ENCODE measurements at places on chromosomes 4 and X.

- DNase-seq, result no peak
These were observed 267.2 kb upstream of the SLC7A11 start for GRCh38 chr4:138509346-138509745.

DNA sequence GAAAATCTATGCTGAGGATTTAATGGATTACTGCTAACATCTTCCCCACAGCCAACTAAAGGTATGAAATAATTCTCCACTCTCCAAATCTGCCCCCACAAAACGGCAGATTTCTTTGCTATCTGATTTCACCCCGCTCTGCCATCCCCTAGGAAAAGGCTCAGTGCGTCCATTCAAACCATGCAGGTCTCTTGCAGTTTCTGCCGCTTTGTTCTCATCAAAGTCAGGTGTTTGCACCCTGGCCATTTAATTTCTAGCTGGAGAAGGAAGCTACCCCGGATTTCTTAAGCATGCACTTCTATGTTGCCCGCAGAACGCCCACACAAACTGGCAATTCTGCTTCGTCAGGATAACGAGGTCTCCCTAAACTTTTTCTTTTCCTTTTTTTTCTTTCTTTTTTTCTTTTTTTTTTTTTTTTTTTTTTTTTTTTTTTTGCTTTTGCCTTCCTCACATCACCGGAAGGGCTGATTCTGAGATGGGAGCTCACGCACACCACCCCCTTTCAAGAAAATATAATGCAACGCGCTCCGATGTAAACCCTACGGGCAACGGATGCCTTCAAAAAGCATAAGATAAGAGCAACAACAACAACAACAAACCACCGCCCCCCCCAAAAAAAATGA is 3.3 kb downstream of the NLGN4X start:
- no peak for DNase-seq

- no peak for DNase-seq
These were observed 2.0 kb upstream of the FBXW7 start for GRCh38 chr4:152537881-152538280.

GRCh38 chr4:168398589-168398988 is 80.0 kb upstream of the DDX60 start:
- DNase-seq, result no peak

DNA sequence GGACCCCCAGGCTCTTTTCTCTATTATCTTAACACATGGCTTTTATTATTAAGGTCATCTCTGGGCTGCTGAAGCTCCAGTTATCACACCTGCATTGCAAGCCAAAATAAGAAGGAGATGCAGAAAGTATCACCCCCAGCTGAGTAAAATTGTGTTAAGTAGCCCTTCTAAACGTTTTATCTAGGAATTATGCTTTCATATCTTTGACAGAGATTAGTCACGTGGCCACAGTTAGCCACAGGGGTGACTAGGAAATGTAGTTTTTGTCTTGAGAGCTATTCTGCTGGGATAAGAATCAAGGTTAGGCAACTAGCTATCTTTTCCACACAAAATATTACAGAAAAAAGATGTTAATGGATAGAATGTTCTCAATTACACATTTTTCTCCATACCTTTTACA is 102.1 kb downstream of the ANXA3 start:
- DNase-seq, result no peak

DNA sequence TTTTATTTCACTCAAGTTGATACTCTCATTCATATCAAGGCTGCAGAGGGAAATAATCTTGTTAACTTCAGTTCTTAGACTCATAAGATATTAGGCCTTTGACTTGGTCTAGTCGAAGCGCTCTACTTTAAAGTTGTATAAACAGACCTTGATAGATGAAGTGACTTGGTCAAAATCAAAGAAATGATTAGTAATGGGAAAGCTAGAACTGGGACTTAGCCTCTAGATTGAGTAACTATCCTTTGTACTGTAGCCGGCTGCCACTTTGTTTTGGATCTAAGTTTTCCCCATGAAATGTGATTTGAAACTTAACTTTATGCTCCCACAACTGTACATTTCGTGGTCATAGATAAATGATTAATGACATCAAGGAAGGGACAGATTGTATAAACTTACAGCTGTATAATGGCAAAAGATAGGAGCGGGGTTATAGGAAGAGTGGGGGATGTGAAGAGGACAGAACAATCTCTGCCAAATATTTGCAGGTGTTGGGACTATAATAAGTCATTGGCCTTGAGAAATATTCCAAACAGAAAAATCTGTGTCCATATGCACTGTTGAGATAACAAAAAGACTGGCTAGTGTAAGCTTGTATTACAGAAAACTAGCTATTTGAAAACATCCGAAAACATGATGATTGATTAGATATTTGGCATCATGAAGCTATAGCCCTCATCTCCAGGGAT is 17.2 kb downstream of the MID2 start:
- no peak for DNase-seq

DNA sequence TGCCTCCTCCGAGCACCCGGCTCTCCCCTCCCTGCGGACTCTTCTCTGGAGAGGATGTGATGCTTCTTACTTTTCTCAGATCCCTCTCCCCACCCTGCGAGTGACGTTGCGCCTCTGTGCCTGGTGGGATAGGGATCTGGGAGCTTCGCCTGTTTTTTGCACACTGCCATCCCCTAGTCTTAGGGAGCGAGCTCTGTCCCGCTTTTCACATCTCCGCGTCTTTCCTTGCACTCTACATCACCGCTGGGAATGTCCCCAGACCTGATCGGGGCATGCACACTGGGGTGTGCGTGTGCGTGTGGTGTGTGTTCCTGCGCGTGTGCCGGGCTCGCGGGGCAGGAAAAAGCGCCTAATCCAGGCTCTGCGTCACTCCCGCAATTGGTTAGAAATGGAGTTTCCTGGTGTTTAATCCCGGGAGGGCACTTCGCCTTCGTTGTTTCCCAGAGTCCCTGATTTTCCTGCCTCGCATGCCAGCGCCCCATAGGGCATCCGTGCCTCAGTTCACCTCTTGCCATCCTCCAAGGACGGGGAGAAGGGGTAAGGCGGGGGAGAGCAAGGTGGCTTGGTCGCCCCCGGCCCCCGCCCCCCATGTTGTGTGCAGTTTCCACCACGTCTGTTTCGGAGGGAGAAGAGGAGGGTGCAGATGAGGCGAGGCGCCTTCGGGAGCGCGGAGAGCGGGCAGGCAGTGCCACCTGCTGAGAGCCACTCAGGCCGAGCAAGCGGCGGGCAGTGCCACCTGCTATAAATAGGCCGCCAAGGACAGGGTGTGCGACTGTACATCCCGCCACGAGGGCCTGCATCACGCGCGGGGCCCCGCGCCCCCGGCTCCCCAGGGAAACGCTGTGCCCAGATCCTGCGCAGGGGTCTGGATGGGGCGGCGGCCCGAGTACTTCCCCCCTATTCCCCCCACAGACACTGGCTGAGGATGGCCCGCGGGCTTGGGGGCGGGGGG is 759 bp upstream of the TBC1D1 start:
- DNase-seq, result peak; percentile 88

GRCh38 chrX:154824638-154825037 is 9.8 kb downstream of the SMIM9 start:
- no peak for DNase-seq

- DNase-seq, result no peak
These were observed 91.8 kb downstream of the GABRG1 start for GRCh38 chr4:46032056-46032455.
